SHP77 treated with DMSO at 0.1 percent for 48 hours (cell line): ENCODE measurements at places on chromosomes 1 and 21.
A peak's percentile ranks its signal among the peaks of the same experiment; 100 is the strongest.

GRCh38 chr1:14009582-14009981 is 309.6 kb downstream of the PRDM2 start:
- DNase-seq: no peak

DNA sequence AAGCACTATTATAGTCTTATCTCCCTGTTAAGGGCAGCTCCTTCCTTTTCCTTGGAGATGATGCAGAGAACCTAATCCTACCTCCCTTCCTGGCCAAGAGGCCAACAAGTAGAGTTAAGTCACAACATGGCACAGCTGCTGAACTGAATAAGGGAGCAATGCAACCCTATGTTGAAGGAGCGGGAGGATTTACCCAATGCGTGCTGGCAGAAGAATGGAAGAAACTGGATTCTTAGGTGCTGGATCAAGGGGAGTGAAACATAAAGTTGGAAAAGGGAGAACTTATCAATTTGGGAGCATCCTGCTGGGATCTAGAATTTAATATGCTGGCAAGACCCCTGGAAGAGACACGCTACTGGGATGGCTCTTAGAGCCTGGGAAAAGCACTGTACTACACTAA is 12.0 kb upstream of the HUNK start:
- no peak for DNase-seq

DNA sequence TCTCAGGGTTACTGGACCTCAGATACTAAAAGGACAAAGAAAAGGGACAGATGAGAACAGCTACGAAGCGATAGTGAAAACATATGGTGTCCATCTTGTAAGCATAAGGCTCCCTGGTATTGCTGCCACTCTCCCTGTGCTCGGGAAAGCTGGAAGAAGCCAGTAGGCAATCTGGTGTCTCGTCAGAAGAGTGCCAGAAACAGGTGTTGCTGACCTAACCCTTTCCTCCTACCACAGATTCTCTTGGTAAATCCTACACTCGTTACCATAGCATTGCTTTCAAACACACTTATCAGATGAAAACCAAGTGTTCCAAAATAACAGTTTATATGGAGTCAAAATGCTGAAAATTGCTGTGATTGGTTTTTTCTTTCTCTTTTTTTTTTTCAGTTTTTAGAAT is 146.3 kb downstream of the NRIP1 start:
- DNase-seq: no peak

DNA sequence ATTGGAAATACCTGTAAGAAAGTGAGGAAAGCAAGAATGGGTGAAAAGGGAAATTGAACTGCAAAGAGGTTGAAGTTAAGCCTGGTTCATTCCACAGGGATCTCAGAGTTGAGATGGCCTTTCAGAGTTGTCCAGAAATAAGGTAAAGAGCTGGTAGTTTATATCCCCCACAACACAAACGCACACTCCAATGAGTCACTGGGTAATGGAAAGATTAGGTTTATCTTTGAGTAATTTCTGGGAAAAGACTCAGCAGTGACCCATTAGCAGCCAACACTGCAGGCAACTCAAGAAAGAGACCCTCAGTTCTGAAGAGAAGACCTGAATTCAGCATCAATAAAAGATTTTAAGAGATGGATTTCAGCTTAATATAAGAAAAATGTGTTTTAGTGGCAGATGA is 485.5 kb downstream of the PTPRC start:
- DNase-seq: no peak

DNA sequence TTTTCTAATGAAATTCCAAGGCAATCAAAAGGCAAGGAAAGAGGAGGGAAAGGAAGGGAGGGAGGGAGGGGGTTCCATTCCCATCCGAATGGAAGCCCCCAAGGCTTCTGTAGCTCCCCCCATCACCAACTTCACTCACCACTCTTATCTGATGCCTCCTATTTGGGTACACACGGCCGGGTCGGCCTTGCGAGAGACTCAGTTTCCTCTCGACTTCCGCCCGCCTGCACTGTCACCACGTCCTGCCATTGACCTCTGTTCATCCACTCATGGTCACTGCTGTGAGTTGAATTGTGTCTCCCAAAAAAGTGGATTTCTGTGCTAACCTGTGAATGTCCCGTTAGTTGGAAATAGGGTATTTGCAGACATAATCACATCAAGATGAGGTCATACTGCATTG is 11.2 kb downstream of the PDE9A start:
- no peak for DNase-seq

DNA sequence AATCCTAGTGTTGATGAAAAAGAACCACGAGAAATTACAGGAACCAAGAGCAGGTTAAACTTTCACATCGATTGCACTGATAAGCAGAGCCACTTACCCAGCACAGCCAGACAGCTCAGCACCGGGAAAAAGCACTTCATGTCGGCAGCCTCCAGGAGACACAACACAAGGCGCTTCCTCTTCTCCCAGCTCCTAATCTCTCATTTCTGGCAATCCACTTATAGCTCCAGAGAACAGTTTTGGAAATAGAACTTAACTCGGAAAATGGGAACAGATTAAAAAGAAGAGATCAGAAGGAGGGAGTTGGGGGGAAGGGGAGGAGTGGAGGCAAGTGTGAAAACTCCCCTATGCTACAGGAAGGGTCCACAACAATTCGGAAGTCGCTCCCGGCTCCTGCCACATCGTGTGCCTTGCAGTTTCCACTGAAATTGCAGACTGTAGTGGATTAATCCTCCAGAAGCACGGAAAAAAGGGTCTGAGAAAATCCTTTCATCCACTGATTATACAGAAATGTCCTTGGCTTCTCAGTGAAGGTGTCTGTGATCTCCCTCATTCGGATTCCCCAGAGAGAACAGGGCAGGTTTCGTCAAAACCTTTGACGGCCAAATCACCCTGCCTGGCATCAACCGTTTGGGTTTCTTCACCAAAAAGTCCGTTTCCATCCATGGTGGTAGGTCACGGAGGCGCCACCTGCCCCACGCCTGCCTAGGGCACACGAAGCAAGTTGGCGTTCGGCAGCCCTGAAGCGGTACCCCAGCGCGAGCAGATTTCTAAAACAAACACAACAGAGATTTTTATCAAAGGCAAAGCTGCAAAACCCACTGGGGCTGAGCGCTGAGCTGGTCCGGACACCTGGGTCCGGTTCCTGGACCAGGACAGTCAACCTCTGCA is 1.1 kb downstream of the IGSF3 start:
- no peak for DNase-seq

DNA sequence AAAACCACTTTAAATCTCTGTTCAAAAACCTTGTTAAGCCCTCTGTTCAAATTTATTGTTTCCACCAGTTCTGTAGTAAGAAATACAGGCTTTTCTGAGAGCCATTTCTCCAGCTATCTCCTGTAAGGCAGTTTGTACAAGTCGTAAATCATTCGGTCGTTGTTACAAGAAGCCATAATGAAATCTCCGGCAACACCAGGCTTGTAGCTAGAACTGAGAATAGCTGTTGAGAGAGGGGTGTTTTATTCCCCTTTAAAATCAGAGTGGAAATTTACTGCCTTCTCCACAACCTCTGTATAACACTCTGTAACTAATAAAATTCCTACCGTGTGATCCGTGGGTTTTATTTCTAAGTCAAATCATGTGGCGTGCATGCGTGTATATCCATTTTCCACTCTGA is 335.8 kb upstream of the KAZN start:
- no peak for DNase-seq

DNA sequence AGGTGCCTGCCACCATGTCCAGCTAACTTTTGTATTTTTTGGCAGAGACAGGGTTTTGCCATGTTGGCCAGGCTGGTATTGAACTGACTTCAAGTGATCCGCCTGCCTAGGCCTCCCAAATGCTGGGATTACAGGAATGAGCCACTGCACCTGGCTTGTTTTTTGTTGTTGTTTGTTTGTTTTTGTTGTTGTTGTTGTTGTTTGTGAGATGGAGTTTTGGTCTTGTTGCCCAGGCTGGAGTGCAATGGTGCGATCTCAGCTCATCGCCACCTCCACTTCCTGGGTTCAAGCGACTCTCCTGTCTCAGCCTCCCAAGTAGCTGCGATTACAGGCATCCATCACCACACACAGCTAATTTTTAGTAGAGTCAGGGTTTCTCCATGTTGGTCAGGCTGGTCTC is 7.1 kb upstream of the L1TD1 start:
- no peak for DNase-seq

DNA sequence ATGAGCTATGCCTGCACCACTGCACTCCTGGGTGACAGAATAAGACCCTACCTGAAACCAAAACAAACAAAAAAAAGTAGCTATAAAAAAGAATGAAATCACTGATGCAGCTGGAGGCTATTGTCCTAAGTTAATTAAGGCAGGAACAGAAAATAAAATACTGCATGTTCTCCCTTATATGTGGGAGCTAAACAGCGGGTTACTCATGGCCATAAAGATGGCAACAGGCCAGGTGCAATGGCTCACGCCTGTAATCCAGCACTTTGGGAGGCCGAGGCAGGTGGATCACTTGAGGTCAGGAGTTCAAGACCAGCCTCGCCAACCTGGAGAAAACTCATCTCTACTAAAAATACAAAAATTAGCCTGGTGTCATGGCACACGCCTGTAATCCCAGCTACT is 152.7 kb downstream of the PIK3R3 start:
- peak; percentile 62 for DNase-seq

GRCh38 chr1:202658251-202658759 is 51.9 kb downstream of the SYT2 start:
- DNase-seq: no peak

DNA sequence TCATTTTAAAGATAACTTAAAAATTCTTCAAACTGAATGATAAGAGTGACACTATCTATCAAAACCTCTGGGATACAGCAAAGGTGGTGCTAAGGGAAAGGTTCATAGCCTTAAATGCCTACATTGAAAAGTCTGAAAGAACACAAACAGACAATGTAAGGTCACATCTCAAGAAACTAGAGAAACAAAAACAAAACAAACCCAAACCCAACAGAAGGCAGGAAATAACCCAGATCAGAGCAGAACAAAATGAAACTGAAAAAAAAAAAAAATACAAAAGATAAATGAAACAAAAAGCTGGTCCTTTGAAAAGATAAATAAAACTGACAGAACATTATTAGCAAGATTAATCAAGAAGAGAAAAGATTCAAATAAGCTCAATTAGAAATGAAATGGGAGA is 6.8 kb downstream of the ODF2L start:
- DNase-seq: no peak

- no peak for DNase-seq
Observed at GRCh38 chr1:159981351-159982055, 27.5 kb upstream of the SLAMF9 start.

- DNase-seq: no peak
Observed at GRCh38 chr1:53376041-53376461, 48.2 kb upstream of the LRP8 start.

DNA sequence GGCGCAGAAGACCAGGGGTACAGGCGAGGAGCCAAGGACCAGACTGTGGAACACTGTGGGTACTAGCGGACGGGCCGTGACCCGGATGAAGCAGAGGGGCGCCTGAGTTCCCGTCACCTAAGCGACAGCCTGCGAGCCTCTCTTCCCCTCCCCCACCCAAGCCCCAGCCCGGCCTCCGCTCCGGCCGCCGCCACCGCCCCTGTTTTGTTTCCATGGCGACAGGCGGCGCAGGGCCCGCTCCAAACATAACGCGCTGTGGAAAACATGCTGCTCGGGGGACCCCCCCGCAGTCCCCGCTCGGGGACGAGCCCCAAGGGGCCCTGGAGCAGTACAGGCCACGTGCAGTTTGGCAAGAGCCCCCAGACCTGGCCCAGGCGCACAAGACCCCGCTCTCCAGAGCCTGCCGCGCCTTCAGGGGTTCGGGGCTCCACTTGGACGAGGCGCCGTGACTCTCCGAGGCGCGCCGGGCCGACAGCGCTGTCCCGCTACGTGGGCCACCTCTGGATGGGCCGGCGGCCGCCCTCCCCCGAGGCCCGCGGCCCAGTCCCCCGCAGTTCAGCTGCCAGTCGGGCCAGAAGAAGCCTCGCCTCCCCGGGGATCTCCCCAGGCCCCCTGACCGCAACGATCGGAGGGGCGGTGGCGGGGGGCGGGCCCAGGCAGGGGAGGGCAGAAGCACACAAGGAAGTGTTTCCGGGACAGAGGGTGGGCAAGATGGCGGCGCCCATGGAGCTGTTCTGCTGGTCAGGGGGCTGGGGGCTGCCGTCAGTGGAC is at the start of gene MTX1:
TSS of gene MTX1 (plus strand) at position 155 of the 771 bp plus-strand sequence. CDS start at position 265, 110 bp downstream.
- DNase-seq: peak; percentile 75

DNA sequence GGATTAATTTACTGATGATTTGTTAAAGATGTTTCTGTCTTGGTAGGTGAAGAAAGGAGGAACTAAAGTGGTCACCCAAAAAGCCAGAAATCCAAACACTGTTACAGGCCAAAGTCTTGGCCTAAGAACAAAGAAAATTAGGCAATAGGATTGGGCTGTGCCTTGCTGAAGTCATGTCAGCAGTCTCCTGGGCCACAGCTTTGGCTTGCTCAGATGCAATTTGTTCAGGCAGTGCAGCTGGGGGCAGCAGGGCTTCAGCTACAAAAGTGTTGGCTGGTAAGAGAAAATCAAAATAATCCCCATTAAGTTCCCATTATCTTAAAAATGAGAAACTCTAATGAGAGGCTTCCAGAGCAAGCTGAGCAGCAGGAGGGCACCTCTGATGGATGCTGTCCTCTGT is 14.0 kb upstream of the RAP1A start:
- no peak for DNase-seq

DNA sequence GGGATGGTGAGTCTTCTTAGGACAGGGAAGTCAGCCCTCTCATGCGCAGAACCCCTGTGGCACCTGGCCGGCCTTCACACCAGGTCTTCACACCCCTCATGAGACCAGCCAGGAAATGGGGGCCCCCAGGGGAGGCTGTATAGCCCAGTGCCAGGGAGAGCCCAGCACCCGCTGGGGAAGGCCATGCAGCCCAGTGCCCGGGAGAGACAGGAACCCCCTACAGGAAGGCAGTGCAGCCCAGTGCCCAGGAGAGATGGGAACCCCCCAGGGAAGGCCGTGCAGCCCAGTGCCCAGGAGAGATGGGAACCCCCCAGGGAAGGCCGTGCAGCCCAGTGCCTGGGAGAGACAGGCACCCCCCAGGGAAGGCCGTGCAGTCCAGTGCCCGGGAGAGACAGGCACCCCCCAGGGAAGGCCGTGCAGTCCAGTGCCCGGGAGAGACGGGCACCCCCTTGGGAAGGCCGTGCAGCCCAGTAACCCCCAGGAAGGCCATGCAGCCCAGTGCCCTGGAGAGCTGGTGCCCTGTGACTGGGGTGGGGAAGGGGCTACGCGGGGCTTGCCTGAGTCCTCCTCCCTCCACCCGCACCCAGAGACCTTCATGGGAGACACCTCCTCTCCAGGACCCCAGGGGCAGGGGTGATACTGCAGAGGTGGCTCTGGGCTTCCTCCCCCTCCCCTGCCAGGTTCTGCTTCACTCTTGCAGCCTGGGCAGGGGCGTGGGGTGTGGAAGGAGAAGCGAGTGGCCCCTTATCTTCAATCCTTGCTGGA is 110.5 kb upstream of the COL6A1 start:
- DNase-seq: no peak

GRCh38 chr1:33301273-33301984 is 19.5 kb downstream of the A3GALT2 start:
- no peak for DNase-seq
